ENCODE measurements at places on chromosomes 5 and 9.

DNA sequence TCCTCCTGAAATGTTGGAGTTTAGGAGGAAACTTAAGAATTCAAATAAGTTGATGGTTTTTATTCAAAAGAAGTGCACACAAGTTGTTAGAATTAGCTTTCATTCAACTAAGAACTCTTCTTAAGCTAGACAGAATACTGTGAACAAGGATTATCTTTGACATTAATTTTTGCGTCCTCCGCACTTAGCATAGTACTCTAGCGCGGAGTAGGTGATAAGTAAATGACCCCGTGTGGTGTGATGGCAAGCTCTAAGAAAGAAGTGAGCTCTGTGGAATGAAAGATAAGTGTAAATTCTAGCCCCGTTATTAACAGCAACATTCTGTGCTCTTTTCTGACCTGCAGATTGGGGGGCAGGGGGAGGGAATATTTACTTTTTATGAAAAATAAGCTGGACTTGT lies 1.0 kb downstream of the BRIX1 start:
- no peak for DNase-seq

- no peak for DNase-seq
These were observed 151.7 kb upstream of the SMIM23 start for GRCh38 chr5:171633776-171634470.

GRCh38 chr9:31153250-31153840 lies 1231.1 kb upstream of the ACO1 start:
- no peak for DNase-seq

- DNase-seq, result no peak
These were observed 93.3 kb downstream of the SVEP1 start for GRCh38 chr9:110486218-110486617.

DNA sequence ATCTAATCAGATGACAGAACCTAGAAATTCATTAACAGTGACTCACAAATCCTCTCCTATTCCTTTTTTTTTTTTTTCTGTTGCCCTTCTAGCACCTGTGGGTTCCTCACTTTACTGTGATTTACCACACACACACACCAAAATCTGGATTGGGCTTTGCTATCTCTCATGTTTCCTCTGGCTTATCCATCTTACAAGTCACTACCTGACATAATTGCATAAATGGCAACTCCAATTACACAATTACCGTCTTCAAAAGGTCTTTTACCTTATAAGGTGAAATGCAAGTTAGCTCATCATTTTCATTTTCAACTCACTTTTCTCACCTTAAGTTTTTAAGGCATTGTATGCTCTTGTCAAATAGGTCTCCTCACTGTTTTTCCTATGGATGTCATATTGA lies 426.3 kb upstream of the MEF2C start:
- DNase-seq, result no peak

GRCh38 chr5:112122353-112122752 lies 296.7 kb downstream of the EPB41L4A start:
- no peak for DNase-seq

- DNase-seq, result no peak
These were observed 163.4 kb upstream of the FBXL17 start for GRCh38 chr5:108545301-108545700.

DNA sequence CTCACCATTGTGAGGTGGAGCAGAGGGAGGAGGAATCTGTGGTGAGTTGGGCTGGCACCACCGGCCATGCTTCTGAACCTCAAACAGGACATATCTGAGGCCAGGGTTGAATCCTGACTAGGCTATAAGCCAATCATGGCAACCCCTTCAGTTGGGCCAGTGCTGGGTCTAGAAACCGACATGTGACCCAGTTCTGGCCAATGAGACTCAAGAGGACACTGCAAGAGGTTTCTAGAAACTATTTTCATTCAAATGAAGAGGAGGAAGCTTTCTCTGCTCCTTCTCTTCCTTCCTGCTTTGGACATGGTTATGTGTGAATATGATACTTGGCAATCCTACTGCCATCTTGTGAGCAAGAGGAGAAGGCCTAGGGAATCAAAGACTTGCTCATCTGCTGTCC lies 417.7 kb downstream of the SEMA5A start:
- no peak for DNase-seq

GRCh38 chr5:144779368-144779767 lies 608.7 kb downstream of the KCTD16 start:
- DNase-seq, result no peak

DNA sequence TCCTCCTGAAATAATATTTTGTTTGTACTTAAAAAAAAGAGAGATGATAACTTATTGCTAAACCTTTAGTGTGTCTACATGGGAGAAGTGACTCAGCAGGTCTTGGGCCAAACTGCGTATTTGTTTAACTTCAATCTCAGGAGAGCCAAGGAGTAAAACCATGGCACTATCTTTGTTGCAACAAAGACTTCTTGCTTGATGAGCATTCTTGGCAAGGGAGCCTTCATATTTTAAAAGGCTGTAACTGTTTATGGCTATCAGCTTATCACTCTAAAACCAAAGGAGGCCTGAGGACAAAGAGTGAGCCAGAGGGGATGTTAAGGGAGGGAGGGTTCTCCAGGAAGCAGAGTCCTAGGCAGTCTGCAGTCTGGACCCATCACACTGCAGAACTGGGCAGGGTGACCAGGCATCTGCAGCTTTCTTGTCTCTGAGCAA lies 216.2 kb upstream of the S1PR3 start:
- no peak for DNase-seq

- DNase-seq, result no peak
These were observed 41.7 kb downstream of the ZNF608 start for GRCh38 chr5:124704594-124705284.

DNA sequence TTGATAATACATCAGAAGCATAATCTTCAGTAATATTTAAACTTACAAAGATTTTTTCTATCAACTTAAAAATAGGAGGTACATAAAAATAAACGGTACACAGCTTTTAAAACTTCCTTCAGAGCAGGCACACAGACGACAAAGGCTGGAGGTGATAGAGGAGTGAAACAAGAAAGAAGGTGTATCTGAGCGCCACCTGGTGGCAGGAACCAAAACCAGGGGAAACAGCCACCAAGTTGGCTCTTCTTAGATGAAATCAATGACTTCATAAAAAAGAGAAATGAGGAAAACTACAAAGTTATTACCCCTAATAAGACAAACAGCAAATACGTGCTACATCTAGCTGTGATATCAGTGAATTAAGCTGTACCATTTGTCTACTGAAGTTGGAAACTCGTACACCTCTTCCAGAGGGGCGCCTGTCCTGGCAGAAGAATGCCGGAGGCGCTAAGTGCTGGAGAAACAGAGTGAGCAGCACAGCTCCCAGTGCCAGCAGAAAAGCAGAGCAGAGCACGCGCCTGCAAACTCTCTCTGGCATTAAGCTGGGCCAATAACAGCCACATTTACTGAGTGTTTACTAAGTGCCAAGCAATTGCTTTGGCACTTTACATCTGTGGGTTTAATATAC lies 85.9 kb downstream of the SETX start:
- no peak for DNase-seq

DNA sequence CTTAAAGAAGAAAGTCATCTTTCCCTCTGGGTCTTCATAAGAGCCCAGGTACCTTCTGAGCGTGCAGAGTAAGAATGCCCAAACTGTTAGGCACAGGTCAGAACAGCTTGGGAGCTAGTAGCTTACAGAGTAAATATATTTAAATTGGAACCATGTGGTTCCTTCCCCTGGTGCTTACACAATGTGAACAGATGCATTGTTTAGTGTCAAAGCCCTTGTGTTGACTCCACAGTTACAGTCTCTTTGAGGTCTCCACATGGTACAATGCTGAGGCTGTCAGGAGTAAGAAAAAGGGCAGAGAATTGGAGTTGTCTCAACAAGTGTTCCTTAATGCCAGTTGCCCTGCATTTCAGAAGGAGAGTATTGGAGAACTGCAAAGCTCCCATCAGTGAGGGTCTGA lies 188.5 kb downstream of the PAPPA start:
- DNase-seq, result no peak

- no peak for DNase-seq
These were observed 20.4 kb upstream of the SELENOP start for GRCh38 chr5:42832060-42832459.

- DNase-seq, result no peak
These were observed 159.6 kb upstream of the ANKH start for GRCh38 chr5:15031180-15031579.

DNA sequence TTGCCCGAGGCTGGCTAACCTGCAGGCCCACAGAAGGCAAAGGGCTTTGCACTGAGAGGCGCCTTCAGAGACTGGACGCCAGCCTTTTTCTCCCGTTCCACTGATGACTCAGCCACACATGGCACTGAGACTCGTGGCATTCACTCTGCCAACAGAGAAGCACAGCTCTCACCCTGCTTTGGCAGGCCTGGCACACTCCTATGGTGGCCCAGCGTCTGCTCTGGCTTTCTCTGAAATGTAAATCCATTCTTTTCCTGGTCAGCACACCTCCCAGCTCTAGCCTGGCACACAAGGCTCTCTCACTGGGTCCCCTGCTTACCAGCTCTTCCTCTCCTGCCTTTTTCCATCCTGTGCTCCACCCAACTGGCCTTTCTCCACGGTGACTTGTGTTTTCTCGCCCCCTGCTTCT lies 5.9 kb upstream of the MELK start:
- DNase-seq, result no peak

DNA sequence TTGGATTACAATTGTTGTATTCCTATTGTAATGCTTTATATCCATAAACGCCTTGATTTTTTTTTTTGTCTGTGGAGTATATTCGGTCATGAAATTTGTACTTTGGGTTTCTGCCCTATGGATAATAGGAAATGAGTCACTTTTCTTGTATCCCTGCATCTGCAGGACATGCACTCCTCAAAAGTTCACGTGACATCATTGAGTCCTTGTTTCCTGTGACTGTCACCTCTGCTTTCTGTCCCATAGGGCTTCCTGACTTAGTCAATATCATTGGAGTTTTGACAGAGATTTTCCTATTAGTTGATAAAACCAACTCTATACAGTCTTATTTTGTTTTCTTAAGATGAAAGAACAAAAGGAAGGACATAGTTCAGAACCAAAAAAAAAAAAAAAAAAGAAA lies 356.3 kb downstream of the MAT2B start:
- no peak for DNase-seq

DNA sequence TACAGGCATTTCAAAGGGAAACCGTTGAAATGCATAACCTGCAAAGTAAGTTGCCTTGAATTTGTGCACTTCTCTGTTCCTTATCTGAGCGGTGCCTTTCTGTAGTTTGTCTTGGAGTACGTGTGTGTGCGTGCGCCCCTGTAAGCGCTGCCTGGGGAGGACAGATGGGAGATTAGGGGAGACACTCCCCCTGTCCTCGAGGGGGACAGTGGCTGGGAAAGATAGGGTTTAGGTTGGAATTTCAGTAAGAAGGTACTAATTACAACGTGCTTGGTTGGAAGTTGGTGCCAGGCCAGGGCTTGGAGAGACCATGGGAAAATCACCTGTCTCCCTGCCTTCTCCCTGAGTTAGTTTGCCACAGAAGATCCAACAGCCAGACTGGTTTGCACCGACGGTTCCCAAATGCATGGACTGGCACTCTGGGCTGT lies 73.2 kb downstream of the PIK3R1 start:
- no peak for DNase-seq

DNA sequence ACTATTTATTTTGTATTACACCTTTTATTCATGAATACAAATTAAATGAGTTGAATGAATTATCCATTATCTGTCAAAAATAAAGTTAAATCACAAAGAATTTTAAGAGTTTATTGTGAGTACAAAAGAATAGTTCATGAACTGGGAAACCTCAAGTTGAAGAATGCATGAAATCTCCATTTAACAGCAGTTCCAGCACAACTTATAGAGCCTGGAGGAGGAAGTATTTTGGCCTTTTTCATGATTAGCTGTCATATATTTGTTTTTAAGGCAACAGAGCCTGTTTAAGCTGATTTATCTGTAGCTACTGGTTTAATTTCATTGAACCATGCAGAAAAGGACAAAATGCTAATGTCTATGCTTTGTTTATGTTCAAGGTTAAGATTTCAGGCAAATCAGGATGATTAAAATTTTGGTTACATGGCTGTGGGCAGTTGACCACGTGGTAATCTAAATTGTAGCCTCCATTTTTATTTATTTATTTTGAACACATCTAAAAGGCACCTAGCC lies 12.2 kb downstream of the SPINK1 start:
- DNase-seq, result no peak
